Right ventricle myocardium superior (tissue), 1 donor: ENCODE measurements at places on chromosomes 3 and 15.

DNA sequence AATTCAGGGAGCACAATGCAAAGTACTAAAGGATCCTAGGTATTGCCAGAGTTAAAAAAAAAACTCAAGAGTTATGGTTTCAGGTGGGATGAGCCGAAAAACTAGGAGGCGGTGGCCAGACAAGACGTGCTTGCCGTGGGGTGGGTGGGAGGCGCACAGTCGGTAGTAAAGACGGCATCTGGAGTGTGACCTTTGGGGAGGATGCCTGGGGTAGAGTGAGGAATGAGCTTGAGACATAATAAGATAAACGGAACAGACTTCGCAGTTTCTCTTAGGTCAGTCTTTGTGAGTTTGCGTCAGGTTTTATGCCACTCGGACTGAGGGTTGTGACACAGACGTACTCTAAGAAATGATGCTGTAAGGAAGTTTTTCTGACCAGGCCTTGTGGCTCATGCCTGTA, 139.6 kb downstream of the LRRK1 start:
- DNase-seq: no peak

- DNase-seq: no peak
Measured at GRCh38 chr3:61947456-61947855, 386.1 kb downstream of the PTPRG start.

DNA sequence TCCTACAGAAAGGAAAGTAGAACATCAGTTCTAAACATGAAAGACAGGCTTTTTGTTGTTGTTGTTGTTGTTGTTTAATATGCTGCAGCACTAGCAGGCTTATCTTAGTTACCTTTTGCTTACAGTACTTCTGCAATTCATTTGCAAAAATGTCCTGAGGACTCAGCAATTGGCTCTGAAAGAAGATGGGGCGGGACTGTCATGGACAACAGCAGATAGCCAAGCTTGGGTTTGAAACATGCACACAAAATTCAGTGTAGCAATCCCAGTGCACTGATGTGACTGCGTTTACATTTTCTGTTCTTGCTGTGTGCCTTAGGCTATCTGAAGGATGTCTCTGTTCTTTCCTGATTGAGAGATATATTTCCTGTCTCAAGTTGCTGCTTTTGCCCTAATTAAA, 9.2 kb downstream of the UNC13C start:
- DNase-seq: no peak

- no peak for DNase-seq
Measured at GRCh38 chr3:140094487-140094886, 159.5 kb downstream of the CLSTN2 start.

DNA sequence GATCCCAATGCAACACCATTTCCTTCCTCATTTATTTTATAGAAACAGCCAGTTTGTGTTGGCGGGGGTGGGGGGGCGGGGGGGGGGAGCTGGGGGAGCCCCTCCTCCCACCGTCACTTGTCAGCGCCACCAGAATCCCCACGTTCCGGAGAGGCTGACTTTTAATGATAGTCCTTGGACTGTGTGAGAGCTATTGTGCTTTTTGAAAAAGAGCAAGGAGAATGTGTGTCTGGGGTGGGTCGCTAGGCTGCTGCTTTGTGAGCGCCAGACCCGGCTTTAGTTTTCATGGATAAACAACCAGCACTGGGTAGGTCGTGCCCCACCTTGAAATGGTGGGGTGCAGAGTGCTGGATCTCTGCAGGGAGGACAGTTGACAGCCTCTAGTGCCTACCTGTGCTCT, 135.0 kb upstream of the ONECUT1 start:
- DNase-seq: no peak
